ENCODE measurements at places on chromosomes 1 and 21.
A peak's percentile ranks its signal among the peaks of the same experiment; 100 is the strongest.

GRCh38 chr1:241250465-241250864 is 106.5 kb downstream of the RGS7 start:
- DNase-seq: no peak

DNA sequence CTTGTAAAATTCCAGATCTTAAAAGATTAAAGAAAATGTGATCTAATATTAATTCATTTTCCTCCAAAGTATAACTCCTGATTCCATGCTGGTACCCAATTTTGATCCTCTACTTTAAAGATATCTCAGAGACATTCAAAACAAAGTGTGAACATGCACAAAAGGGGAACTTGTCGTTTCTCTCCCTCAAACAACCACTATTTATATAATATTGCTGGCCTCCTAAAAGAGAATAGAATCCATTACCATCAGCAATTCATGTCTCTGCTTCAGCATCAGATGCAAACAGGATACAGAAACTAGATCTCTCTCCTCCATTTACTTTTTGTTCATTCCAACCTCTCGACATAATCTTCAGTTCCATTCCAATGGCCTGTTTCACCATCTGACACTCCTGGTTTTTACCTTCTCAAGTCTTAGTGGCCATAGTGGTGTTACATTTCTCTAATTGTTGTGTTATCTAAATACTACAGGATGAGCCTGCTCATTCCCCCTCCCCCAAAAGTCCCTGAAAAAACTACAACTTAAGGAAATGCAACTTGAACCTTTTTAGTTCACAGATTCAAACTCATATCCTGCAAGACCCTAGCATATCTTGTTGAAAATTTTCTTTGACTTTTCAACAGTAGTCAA is 4.1 kb downstream of the NRIP1 start:
- no peak for DNase-seq

GRCh38 chr21:33290441-33290840 is 24.3 kb downstream of the IL10RB start:
- no peak for DNase-seq

DNA sequence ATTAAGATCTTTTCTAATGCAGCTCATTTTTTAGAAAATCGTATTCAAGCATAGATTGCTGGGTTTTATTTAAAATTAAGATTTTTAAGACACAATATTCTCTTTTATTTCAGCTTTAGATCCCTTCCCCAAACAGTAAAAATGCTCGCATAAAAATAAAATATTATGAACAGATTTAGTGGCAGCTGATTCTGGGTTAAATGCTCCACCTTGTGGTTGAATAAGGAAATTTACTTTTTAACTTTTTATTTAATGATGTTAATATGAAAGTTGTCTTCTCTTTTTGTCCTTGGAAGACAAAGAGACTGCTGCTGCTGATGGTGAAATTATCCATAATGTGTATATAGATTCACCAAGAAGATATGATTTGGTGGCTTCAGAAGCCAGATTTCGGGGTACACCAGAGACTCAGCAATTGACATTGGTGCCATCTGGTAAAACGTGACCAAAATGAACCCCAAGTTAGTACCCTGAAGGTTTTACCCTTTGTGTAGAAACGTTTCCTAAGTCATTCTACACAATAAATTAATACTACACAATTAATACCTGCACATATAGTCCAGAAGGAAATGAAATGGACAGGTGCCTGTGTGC is 128.0 kb downstream of the ADAMTS1 start:
- DNase-seq: no peak

- DNase-seq: no peak
Observed at GRCh38 chr1:13808729-13809131, 108.7 kb downstream of the PRDM2 start.

DNA sequence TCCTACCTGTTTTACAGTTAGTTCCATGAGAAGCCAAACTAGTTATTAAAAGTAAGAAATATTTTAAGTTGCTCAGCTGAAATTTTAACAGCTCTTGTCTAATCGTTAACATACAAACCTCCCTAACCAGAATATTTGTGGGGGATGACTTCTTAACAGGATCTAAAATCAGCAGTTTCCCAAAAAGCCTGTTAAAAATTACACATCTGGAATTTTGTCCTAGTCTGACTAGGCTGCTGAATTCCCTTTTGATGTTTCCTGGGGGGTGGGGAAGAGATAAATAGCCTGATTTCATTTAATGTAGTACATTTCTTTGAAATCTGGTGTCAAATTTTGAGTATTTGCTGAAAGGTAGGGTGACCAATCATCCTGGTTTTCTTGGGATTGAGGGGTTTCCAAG is 78.8 kb upstream of the ARHGAP29 start:
- DNase-seq: no peak

GRCh38 chr1:116426401-116426800 is 53.4 kb downstream of the ATP1A1 start:
- DNase-seq: no peak

GRCh38 chr1:248790456-248790855 is 34.9 kb upstream of the LYPD8 start:
- no peak for DNase-seq

- no peak for DNase-seq
Observed at GRCh38 chr1:225415967-225416745, 11.7 kb downstream of the LBR start.

DNA sequence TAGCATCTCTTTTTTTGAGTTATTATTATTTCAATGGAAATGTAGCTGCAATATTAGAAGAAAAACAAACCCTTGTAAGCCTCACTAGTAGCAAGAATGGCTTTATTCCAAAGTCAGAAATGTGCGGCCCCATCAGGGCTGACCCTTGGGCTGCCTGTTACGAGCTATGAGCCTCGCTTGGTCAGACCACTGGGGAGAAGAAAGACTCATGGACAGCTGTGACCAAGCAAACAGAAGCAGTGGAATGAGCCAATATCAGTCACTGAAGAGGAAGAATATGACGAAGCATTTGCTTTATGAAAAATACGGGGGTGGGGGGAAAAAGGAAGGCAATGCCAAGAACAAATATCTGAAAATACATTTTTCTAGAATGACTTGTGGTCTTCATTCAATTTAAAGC is 504.5 kb downstream of the LMO4 start:
- DNase-seq: peak; percentile 41

Data from HS-5 (cell line).